GOT3 (cell line): ENCODE measurements at places on chromosomes 2 and 18.

- no peak for DNase-seq
Measured at GRCh38 chr2:241593271-241593670, 34.7 kb downstream of the BOK start.

DNA sequence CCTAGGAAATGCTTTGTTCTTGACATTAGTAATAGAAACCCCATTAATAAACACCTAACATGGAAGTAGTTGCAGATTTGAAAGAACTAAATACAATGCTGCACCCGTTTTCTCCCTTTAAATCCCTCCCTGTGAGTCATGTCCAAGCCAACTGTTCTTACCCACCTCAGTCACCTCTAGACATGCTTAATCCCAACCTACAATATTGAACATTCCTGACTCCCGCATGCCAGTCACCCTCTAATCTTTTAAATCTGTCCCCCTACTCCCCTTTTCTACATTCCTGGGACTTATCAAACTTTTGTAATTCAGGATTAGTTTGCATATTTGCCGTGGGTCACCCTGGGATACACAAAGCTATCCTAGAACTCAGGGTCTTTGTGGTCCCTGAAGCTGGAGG lies 374.6 kb downstream of the IRS1 start:
- DNase-seq, result no peak

DNA sequence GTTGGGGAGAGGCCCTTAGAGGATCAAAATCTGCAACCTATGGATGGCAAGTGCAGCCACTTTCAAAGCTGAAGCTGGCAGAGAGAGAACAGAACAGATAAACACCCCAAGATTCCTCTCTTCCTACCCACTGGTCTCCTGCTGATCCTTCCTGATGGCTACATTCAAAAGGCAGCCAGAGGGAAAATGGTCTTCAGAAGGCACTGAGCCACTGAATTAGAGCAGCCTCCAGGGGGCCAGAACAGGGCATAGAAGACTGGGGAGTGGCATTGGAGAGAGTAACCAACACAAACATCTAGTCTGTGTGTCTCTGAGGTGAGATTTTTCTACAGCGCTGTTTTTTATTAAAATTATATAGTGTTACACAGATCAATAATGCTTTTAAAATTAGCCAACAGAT lies 432.6 kb downstream of the PARD3B start:
- DNase-seq, result no peak

GRCh38 chr18:66523219-66523991 lies 80.5 kb downstream of the CDH19 start:
- DNase-seq, result no peak

- DNase-seq, result no peak
Measured at GRCh38 chr2:89831641-89832498, 1140.4 kb downstream of the RPIA start.

DNA sequence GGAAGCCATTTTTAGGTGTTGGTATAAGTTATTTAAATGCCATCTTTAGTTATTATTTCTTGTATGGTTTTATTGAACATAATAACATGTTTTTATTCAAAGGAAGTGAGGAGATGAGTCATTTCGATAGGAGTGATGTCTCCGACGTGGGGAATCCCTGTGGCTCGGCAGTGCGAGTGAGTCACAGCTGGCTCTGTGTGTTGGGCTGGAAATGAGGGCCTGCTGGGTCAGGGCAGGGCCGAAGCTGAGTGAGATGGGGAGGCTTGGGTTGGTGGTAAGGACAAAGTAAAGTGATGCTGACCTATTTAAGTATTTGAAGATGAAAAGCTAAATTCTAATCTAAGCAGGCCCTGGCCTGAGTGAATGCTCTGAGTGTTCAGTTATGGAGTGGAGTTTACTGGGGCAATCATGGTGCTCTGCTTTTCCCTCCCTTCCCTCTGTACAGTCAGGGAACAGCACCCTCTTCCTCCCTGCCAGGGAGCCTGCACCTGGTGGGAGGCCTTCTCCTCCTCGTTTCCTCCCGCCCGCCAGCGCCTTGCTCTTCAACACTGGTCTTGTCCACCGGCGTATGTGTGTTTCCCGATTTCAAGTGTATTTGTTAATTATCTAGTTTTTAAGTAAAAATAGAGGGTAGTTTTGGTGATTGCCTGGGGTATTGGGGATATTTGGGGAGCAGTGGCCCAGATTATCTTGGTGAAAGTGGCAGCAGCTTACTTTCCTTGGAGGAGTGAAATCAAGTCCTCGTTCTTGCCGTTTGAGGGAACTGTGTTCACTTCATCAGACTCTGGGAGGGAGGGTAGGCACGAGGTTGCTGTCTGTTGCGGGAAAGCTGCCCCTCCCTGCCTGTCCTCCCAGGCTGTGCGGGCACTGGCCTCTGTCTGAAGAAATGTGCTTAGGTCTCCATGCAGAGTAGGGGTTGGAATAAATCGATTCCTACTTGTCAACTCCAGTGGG lies 157.0 kb downstream of the LDLRAD4 start:
- DNase-seq, result peak; percentile 8

GRCh38 chr18:49966090-49966489 lies 152.8 kb upstream of the ACAA2 start:
- DNase-seq, result no peak

DNA sequence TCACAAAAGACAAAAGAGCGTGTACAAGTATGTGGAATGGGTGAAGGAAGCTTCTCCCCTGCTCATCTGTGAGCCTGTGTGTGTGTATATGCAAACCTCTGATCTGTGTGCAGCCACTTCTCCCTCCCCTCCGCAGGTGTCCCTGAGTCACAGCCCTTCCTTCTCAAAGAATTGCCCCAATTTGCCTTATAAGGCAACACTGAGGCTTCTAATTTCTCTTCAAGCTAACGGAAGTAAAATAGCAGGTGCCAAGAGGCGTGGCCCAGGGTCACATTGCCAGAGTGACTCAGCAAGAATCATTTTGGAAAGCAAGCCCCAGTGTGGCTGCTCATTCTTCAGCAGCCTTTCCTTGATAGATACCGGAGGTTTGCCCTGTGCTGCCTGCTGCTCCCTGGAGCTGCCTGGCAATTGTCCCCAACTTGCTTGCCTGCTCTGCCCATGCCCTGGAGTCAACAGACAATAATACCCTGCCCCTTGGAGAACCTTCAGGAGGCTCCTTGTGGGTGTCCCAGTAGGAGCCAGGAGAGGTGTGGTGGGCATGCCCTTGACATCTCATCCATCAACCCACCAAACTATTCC lies 37.3 kb upstream of the BMP10 start:
- no peak for DNase-seq

GRCh38 chr2:59266453-59266852 lies 1025.3 kb upstream of the FANCL start:
- no peak for DNase-seq

DNA sequence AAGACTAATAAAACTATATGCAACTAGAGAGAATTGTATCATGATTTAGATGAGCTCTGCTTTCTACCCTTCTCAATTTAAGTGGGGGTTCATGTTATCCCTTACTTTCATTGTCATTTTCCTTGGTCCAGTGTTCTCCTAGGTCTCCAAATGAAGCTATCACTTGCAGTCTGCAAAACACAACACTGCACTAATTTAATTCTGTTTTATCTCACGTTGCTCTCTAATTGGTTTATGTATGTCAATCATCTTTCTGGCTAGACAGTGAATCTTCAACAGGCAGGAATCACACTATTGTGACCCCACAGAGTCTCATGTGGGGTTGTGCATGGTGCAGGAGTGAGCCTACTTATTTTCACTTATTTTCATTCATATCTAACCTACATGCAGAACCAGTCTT lies 348.3 kb upstream of the SYT4 start:
- no peak for DNase-seq

- no peak for DNase-seq
Measured at GRCh38 chr18:79904357-79905147, 46.9 kb downstream of the SLC66A2 start.

DNA sequence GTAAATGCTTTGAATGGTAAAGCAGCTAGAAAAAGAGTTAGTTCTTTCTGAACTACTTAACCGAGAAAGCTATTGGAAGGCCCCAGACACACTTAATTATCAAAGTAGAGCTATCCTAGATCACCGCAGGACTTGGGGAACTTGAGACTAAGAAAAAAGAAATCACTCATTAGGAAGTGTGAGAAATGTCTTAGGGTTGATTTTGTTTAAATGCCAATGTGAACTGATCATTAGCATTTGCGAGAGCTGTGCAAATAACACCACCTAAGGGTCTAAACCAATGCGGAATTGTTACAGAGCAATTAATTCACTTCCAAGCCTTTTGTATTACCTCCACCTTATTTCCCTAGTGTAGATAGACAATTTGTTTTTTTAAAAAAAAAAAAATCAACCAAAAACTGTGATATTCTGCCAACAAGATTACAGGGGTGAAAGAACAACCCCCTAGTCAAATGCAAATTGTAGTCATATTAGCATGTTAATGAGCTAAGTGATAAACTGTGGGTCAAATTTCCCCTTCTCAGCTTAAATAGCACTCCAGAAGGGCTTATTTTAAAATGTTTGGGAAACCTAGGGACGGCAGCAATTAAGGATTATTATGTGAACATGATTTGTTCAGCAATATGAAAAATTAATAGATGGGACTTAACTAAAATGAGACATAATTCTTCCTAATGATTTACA lies 246.2 kb upstream of the STON1 start:
- DNase-seq, result no peak
